ENCODE measurements at places on chromosomes 3 and 15.

DNA sequence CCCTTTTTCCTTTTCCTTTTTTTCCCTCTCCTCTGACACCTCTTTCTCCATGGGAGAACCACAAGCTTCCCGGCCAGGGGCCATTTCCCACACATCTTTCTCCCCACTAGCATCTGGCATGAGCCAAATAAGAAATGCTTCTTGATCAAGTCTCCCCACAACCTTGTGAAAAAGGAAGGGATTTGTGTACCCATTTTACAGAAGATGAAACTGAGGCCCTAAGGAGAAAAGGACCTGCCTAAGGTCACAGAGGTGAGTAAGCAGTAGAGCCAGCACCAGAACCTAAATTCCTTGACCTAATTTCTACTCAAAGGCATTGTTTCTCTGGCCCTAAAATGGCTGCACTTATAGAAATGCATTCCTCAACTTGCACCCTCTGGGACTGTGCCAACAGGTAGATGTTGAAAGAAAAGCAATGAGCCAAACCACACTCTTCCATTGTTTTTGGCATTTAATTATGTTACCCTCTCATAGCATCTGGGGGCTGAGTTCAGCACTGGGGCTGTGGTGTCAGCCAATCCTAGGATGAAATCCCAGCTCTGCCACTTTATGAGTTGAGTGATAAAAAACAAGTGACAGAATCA is 81.7 kb upstream of the TLE3 start:
- DNase-seq = peak; percentile 21

GRCh38 chr3:57545636-57546268 is 1.6 kb upstream of the DNAH12 start:
- DNase-seq = no peak

- DNase-seq = no peak
Measured at GRCh38 chr15:99197856-99198255, 51.5 kb downstream of the TTC23 start.

DNA sequence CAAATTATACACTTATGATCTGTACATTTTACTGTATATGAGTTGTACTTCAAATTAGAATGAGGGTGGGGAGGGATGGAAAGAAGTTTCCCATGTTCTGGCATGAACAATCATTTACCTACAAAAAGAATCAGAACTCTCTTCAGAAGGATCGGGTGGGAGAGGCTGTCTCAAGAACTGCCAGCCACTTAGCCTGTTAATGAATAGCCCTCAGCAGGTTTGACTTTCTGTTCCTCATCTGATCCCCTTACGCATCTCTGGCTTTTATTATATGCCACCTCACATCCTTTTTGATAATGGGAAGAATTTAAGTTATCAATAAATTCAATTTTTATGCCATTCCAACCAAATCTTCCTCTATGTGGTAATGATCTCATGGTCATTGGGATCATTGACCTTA is 168.3 kb upstream of the TGFBR2 start:
- DNase-seq = no peak

DNA sequence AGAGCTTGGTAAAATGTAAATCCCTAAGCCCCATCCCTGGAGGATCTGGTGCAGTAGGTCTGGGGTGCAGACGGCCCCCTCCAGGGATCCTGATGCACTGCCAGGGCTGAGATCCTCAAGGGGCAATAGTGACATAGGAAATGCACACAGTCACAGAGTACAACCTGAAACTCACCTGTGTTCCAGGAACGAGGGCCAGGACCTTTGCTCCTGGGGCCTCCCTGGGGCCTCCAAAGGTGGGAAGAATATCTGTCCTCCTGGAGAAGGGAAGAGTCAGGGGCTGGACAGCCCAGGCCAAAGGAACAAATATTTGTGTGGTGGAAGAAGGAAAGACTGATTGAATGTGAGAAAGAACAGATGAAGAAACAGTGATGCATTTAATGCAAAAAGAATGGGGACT is 9.5 kb downstream of the SSUH2 start:
- no peak for DNase-seq
